Stimulated activated CD8-positive, alpha-beta memory T cell treated with anti-CD3 and anti-CD28 coated beads, Interleukin-4, amount 100 ng/mL, for 24 hours (primary cell): ENCODE measurements at places on chromosomes 11 and 22.

GRCh38 chr11:130634961-130635473, 186.6 kb downstream of the ADAMTS15 start:
- no peak for DNase-seq

GRCh38 chr11:70763606-70764005, 365.3 kb downstream of the CTTN start:
- DNase-seq: no peak

- no peak for DNase-seq
These were observed 9.5 kb downstream of the APOL3 start for GRCh38 chr22:36151006-36151595.

GRCh38 chr22:45878051-45878781, 98.7 kb downstream of the WNT7B start:
- DNase-seq: no peak

GRCh38 chr11:129815596-129816461, at the start of gene TMEM45B:
TMEM45B (plus strand) TSS chr11:129815848; CDS start chr11:129852483, 36,635 bp downstream.
- no peak for DNase-seq
